NK-92 treated with Interleukin-12 subunit alpha and Interleukin-12 subunit beta, amount 100 ng/mL, for 24 hours (cell line): ENCODE measurements at places on chromosomes 1 and 21.

- no peak for DNase-seq
Observed at GRCh38 chr1:170692866-170693575, 29.1 kb downstream of the PRRX1 start.

- no peak for DNase-seq
Observed at GRCh38 chr1:186104459-186104858, 270.6 kb downstream of the TPR start.

DNA sequence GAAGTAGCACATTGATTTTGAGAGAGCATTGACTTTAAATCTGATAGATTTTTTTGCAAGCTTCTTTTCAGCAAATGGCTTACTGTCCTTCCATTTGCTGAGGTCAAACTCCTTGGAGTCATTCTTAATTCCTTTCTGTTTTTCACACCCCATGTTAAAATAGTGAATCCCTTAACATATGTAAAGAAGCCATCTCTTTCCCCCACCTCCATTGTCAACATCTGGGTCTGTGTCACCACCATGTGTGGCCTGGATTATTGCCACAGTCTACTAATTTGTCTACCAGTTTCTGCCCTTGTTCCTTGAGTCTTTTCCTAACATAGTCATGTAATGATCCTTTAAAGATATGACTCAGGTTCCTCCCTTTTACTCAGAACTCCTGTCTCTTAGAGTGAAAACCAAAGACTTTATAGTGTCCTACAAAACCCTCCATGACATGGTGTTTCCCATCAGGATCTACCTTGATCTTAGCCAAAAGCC is 104.7 kb downstream of the ST6GALNAC3 start:
- DNase-seq: no peak

- no peak for DNase-seq
Observed at GRCh38 chr1:15099441-15100120, 54.0 kb upstream of the TMEM51 start.

DNA sequence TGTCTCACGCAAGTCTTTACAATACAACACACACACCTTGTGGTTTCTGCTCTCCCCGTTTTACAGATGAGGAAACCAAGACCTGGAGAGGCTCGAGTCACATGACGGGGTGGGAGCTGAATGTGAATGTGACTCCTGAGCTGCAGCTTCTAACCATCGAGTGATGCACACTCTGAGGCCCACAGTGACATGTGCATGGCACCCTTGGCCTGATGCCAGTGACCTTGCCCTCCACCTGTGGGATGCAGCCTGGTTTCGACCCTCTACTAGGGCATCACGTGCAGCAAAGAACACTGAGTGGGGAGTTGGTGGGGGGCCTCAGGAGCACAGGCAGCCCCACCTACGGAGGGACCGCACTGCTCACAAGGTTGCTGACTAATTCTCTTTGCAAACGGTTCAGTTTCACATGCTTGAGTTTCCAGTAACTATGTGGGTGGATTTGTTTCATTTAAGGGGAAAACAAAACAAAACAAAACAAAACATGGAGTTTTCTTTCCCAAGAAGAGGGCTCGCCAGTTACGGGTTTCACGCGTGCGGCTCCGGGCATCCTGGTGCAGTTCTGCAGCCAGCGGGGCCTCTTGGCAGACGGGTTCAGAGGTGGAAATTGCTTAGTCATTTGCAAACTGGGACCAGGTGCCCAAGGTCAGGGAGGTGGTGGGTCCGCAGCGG is 22.9 kb downstream of the SPSB1 start:
- DNase-seq: no peak

- no peak for DNase-seq
Observed at GRCh38 chr1:26351590-26352337, 2.2 kb downstream of the CRYBG2 start.

GRCh38 chr1:33180226-33180910 is 1.5 kb downstream of the TRIM62 start:
- no peak for DNase-seq

- no peak for DNase-seq
Observed at GRCh38 chr1:235127203-235127602, 1.4 kb downstream of the TOMM20 start.

GRCh38 chr1:100213141-100213540 is 35.1 kb upstream of the LRRC39 start:
- no peak for DNase-seq

DNA sequence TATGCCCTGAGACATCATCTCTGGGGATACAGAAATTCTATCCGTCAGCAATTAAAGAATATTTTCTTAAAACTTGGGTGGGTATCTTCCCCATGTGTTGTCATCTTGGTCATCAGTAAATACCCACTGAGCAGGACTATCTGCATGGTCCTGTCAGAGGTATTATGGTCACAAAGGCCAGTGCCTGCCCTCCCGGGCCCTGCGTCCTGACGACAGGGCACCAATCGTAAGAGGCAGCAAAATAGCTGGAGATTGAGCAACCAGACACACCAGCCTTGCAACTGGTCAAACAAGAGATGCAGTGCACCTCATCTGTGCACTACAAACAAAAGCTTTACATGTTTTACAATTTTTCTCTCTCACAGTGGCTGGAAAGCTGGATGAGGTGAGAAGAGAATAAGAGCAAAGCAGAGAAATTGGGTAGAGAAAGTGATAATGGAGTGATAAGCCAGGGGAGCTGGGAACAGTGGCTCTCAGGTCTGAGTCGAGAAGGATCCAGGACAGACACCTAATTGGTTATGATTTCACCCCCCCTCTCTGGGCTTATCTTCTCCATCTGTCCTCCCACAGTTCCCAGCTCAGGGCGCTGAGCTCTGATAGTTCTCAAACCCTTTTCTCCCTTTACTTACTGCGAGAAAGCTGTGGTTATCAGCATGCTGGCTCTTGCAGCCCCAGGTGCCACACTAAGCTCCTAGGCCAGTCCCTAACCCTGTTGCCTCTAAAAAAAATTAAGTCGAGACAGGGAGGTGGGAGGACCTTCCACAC is 8.8 kb upstream of the SRP9 start:
- no peak for DNase-seq

- no peak for DNase-seq
Observed at GRCh38 chr21:32108566-32108965, 170.3 kb downstream of the MIS18A start.

DNA sequence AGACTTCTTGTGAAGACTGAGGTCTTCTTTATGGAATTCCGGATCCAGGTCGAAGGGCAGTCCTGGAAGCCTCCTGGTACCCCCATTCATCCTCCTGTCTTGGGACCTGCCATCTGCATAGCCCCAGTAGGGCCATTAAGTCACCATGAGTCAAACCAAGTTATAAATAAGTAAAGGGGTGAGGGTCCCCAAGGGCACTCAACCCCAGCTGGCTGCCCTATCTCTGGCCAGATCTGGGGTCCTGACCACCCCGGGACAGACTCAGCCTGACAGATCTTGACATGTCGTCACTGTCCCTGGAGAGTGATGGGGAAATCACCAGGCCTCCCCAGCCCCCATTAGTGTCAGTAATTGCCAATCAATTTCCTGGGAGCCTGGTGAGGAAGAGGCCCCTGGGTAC is 108.7 kb downstream of the EPHB2 start:
- DNase-seq: no peak

GRCh38 chr1:7993593-7994479 is 32.3 kb downstream of the ERRFI1 start:
- DNase-seq: no peak

DNA sequence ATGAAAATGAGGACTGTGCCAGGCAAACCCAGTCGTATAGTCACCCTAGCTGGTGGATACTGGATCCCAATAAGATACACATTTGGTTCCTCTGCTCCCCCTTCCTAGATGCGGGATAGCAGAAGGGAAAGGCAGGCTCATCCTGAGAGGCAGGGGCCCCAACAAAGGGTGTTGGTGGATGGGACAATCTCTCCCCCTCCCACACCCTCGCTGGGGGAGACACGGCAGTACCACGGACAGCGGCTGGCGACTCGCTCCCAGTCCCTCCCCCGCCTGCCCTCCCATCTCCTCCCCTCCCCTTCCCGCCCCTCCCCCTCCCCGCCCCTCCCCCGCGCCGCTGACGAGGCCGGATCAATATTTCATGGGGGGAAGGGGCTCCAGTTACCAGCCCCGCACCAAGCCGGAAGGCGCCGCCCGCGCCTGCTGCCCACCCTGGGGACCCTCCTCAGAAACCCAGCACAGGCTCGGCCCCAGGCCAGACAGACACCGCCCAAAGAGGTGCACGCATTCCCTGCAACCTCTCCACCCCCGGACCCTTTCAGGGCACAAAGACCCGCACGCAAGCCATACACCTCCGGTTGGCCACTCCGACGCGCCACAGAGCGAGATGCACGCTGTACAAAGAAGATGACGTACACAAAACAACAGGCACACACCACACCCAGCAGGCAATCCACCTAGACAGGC is 11.5 kb downstream of the RIMS3 start:
- no peak for DNase-seq

DNA sequence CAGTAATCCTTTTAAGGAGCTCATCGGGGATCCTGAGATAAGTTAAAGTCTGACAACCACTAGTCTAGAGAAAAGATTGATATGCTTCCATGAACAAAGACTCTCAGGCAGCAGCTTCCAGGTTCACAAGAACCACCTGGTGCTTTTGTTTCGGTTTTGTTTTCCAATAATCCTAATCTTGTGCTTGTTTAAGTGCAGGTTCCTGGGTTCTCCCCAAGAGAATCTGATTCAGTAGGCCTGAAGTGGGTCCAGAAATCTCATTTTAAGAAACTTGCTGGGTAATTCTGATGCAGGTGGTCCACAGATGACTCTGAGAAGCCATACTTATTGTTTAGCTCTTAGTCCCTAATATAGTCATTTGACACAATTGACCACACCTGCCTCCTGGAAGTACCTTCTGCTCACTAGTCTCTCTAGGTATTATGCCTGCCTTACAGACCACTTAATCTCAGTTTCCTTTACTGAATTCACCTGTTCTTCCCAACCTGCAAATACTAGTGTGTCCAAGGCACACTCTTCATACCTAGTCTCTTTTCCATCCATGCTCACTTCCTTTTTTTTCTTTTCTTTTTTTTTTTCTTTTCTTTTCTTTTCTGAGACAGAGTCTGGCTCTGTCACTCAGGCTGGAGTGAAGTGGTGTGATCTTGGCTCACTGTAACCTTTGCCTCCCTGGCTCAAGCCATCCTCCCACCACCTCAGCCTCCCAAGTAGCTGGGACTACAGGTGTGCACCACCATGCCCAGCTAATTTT is 20.5 kb upstream of the FRRS1 start:
- DNase-seq: no peak

DNA sequence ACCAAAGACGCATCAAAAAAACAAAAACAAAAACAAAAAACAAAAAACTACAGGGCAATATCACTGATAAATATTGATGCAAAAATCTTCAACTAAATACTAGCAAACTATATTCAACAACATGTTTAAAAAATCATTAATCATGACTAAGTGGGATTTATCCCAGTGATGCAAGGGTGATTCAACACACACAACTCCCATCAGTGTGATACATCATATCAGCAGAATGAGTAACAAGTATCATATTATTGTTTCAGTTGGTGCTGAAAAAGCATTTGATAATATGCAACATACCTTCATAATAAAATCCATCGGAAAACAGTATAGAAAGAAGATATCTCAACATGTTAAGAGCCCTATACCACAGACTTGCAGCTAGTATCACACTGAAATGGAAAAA is 953.0 kb downstream of the AMY1C start:
- DNase-seq: no peak

GRCh38 chr1:89172468-89173143 is 3.2 kb downstream of the GBP7 start:
- no peak for DNase-seq

GRCh38 chr1:92708368-92708950 is 76.4 kb downstream of the EVI5 start:
- DNase-seq: no peak

- no peak for DNase-seq
Observed at GRCh38 chr1:153833171-153833570, 58.0 kb downstream of the SLC27A3 start.

DNA sequence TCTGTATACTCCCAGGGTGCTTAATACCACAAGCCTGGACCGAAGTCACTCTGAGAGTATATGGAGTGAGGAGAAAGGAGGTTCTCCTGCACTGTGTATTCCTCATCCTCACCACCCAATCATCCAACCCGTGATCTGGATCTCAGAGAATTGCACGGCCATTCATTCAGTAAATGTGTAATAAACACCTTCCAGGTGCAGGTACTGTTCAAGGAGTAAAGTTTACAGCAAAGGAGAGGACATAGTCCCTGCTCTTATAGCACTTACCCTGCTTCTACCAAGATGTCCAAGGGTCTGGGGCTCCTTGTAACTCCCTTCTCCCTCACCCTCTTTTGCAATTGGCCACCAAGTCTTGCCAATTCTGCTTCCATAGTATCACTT is 139.2 kb upstream of the JUN start:
- no peak for DNase-seq

GRCh38 chr1:203124011-203124410 is 3.5 kb upstream of the ADORA1 start:
- DNase-seq: no peak

DNA sequence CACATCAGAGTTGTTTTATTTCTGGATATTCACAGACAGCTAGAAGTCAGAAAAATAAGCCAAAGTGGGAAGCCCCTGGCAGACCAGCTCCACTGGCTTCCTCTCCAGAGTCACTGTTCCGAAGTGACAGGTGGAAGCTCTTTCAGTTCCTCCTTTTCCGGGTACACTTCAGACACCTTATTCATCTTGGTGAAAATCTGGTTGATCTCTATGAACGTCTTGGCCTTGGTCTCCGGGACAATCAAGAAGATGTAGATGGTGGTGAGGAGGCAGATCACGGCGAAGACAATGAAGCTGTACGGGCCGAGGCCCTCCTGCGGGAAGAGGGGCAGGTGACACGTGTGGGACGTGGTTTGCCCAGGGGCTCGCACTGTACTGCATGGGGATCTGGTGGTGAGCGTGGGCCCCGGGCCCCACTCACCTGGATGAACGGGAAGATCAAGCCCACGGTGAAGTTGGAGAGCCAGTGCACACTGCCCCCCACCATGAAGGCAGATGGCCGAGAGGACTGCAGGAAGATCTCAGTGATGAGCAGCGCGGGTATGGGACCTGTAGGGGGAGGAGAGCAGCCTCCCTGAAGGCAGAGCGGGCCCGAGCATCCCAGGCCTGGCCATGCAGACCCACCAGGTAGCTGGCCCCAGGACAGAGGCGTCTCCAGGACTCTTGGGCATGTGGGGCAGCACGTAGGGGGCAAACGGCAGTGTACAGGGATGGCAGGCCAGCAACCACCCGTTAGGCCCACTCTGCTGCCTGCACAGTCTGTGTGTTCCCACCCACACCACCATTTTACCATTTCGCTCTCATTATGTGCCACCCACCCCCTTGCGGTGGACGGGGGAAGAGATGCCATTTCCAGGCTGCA is 11.5 kb upstream of the SLC2A7 start:
- no peak for DNase-seq

- no peak for DNase-seq
Observed at GRCh38 chr1:185334182-185334581, 17.1 kb upstream of the IVNS1ABP start.
